Mesangial cell (primary cell): ENCODE measurements at places on chromosomes 5 and 9. TPM values are rescaled to one million over a fixed set of nuclear protein-coding genes. Genes with fewer than 3 reads are reported as not detected.

OR1Q1 gene
- total RNA-seq = not detected in 2 replicates

ORM2 gene
- total RNA-seq = not detected in 2 replicates

RABL6 gene
- 117 and 144 TPM in 2 replicates for total RNA-seq

SETD9 gene
- 14.8 and 17.6 TPM in 2 replicates for total RNA-seq

NUDT12 gene
- total RNA-seq = 4.6 and 4.7 TPM in 2 replicates

SNX2 gene
- 26.4 and 36.5 TPM in 2 replicates for total RNA-seq

ECSCR gene
- 0.65 TPM in 1 of 2 replicates, not detected in the other for total RNA-seq

DIRAS2 gene
- total RNA-seq = 3.4 and 9.8 TPM in 2 replicates

PRDM9 gene
- total RNA-seq = not detected in 2 replicates

ANKRD33B gene
- 3.4 and 7.7 TPM in 2 replicates for total RNA-seq

NTNG2 gene
- under 0.01 and 1.1 TPM in 2 replicates for total RNA-seq

MUSK gene
- not detected in 2 replicates for total RNA-seq

CDKN2A gene
- 36.5 and 50.0 TPM in 2 replicates for total RNA-seq

BRINP1 gene
- total RNA-seq = 0.51 TPM in 1 of 2 replicates, not detected in the other

SCGB3A2 gene
- total RNA-seq = not detected in 2 replicates

MEIKIN gene
- total RNA-seq = not detected in 2 replicates

KIF4B gene
- not detected in 2 replicates for total RNA-seq

ZDHHC11 gene
- 0.16 and 0.25 TPM in 2 replicates for total RNA-seq

AKNA gene
- total RNA-seq = 16.9 and 27.3 TPM in 2 replicates
